A172 (cell line): ENCODE measurements at places on chromosomes 12 and 14.
A peak's percentile ranks its signal among the peaks of the same experiment; 100 is the strongest.

DNA sequence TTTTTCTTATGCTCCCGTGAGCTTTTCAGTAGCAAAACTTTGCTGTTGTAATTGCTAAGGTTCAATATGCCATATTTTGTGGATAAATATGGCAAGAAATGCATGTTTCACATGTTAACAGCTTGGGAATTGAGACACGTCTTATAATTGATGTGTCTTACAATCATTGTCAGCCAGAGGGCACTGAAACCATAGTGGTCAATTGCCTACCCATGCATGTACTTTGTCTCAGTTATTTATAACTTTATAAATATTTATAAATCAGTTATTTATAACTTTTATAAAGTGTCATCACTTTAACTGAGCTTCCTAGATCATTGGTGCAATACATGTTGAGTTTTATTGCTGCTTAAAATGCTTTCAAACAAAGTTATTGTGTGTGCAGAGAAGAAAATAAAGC is 82.0 kb downstream of the CATSPERB start:
- peak; percentile 5 for DNase-seq

GRCh38 chr14:95320955-95321600 is 1.4 kb upstream of the CLMN start:
- DNase-seq: no peak

DNA sequence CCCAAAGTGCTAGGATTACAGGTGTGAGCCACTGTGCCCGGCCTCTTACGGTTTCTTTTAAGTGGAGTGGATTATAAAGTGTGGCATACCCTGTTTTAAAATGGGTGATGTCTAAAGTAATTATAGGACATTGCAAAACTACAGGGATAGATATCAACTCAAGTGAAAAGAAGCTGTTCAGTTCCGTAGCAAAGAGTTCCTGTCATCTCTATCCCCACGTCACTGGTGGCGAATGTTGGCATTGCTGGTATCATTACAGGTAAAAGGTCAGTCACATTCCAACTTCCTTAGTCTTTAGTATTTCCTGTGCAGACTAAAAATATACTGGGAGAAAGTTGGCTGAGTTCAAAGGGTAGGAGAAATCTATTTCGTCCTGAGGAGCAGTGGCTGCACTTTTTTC is 95.6 kb upstream of the SLC38A2 start:
- DNase-seq: peak; percentile 66

- no peak for DNase-seq
Measured at GRCh38 chr12:76782526-76782925, 18.6 kb downstream of the ZDHHC17 start.

DNA sequence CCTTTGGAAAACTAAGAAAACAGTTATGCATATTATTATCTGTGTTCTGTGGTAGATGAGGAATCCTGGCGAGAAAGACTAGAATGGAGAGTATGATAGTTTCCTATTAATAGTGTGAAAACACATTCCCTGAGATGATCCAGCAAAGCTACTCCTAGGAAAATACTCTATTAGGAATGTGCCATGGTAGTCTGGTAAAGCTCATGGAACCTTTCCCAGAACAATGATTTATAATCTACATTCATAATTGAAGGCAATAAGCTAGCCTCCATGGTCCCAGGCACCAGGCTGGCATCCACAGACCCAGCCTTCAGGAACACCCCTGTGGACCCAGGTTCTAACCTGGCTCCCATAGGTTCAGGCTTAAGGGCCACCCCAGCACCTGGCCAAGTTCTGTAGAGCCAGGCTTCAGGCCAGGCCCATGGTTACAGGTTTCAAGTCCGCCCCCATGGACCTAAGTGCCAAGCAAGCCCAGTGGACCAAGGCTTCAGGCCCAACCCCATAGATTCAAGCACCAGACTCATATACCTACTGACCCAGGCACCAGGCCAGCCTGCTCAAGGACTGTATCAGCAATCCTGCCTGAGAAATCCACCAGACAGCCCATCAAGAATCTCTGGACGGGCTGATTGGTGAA is 72.2 kb downstream of the ITPR2 start:
- DNase-seq: no peak
